ENCODE measurements at places on chromosomes 4 and X.

- no peak for DNase-seq
Measured at GRCh38 chrX:24149351-24150050, at the start of gene ZFX. TSS of gene ZFX (plus strand) at chrX:24149729. CDS start at chrX:24172743, 23,014 bp downstream.

DNA sequence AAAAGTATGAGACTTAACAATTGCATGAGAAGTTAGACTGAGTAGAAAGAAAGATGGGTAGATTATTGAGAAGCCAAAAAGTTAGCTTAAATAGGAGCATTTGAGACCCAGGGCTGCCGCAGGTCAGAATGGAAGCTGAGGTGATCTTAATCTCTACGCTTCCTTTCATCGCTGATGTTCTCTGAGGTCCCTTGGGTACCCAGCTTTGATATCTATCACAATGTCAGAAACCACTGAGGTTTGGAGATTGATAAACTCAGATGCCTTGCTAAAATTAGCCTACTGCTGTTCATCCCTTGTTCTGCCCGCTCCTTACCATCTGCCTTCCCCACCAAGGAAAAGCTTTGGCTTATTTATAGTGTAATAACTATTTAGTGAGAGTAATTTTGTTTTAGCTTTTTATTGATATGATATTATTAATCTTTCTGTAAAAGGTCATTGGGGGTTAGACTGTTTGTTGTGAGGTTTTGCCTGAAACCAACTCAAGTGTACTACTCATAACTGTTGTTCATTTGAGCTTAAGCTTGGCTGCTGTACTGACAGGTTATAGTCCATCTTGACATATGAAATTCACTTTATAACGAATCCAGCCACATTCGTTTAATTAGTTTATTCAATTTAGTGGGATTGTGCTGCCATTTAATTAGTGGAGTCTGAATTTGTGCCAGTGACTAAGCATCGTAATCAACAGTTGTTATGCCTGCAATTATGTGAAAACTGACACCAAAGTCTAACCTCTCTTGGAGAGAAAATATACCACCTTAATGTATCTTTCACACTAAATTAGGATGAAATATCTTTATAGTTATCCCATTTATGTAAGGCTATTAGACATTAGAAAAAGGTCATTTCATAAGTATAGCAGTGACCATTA is 15.1 kb downstream of the MCUB start:
- no peak for DNase-seq

DNA sequence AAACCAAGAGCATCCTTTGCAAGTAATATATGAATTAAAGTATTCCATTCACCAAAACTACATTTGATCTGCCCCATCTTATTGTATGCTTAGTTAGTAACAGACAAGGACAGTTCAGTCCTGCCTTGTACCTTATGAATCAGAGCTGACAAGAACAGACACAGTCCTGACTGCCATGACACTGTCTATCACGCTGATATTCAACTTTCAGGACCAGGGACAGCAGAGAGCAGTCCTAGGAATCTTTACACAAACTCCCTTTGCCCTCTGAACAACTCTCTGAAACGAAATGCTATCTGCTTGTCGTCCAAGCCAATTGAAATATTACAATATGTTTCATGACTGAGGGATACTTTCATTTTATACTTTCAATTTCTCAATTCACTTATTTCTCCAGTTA is 268.6 kb upstream of the VCX start:
- DNase-seq: no peak

- no peak for DNase-seq
Measured at GRCh38 chrX:47248576-47248975, 15.8 kb downstream of the USP11 start.

GRCh38 chrX:68651110-68651509 is 3.6 kb downstream of the STARD8 start:
- DNase-seq: no peak

- no peak for DNase-seq
Measured at GRCh38 chrX:82320569-82320968, 1118.7 kb downstream of the SH3BGRL start.

DNA sequence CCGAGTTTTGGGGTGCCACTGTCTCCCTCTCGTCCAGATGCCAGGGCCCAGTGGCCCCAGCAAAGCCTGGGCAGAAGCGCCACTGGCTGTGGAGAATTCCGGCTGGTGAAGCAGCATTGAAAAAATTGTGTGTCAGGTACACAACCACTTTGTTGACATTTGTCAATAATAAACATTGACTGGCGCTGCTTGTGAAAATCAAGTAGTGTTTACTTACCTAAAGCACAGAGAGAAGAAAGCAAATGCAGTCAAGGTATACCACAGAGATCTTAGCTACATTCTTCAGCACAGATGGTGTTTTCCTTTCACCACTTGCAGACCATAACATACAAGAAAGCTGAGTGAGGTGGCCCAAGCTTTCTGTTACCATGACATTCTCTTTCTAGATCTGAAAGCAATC is 14.5 kb upstream of the SLC7A11 start:
- DNase-seq: no peak

GRCh38 chr4:53987761-53988171 is 76.6 kb downstream of the CHIC2 start:
- DNase-seq: no peak

- DNase-seq: no peak
Measured at GRCh38 chrX:37776283-37776986, 3.4 kb upstream of the CYBB start.

GRCh38 chr4:54568184-54568583 is 89.6 kb upstream of the KIT start:
- no peak for DNase-seq

DNA sequence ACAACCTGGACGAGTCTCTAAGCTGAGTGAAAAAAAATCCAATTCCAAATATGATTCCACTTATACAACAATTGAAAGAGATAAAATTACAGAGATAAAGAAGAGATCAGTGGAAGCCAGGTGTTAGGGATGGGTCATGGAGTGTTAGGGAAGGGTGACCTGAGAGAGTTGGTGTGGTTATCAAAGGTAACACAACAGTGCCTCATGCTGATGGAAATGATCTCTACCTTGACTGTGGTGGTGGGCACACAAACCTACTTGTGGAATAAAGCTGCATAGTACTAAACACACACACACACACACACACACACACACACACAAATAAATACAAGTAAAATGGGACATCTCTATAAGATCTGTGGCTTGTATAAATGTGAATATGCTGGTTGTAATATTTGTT is 26.0 kb downstream of the BEND2 start:
- DNase-seq: no peak

GRCh38 chrX:15616531-15616930 is 15.8 kb upstream of the ACE2 start:
- DNase-seq: no peak

DNA sequence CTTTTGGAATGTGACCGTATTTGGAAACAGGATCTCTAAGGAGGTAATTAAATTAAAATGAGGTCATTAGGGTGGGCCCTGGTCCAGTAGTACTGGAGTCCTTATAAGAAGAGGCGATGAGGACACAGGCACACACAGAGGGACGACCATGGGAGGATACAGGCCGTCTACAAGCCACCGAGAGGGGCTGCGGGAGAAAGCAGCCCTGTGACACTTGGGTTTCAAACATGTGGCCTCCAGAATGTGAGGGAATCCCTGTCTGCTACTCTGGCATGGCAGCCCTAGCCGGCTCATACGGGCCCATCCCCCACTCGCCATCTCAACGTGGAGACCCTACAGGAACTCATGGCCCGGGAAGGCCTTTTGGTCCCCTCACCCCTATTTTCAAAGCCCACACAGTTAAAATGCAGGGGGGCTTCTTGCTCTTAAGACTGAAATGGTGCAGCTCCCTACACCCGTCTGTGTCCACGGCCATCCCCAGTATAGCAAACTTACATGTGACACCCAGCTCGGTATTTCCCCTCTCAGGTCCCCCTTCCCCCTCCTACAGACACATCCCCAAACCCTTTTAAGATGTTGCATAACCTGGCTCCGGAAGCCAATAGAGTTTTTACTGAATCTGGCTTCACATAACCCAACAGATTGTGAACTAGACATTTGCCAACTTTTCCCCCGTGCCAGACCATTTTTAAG is 124.1 kb upstream of the TBL1X start:
- DNase-seq: no peak

GRCh38 chr4:164926301-164926700 is 49.3 kb downstream of the APELA start:
- DNase-seq: no peak
